Stimulated activated CD4-positive, alpha-beta T cell treated with anti-CD3 and anti-CD28 coated beads, Interleukin-2, amount 100 ng/mL, for 4 hours (primary cell): ENCODE measurements at places on chromosomes 11 and 22.

DNA sequence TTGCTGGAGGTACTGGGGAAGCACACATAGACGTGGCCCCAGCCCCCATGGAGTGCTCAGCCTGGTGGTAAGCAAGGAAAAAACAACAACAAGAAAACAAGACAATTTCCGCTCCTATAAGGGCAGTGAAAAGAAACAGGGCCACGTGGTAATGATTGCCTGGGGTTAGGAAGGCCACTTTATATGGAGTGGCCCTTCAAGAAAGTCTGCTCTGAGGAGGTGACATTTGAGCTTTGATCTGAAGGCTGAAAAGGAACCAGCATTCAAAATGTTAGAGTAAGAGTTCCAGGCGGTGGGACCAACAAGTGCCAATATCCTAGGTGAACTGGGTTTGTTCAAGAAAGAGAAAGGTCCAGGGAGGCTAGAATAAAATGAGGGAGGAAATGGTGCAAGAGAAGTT is 87.6 kb downstream of the SCN3B start:
- DNase-seq: no peak

GRCh38 chr22:37025500-37026070 is 6.0 kb downstream of the MPST start:
- DNase-seq: no peak

GRCh38 chr11:5527716-5528115 is 11.2 kb upstream of the UBQLNL start:
- no peak for DNase-seq

DNA sequence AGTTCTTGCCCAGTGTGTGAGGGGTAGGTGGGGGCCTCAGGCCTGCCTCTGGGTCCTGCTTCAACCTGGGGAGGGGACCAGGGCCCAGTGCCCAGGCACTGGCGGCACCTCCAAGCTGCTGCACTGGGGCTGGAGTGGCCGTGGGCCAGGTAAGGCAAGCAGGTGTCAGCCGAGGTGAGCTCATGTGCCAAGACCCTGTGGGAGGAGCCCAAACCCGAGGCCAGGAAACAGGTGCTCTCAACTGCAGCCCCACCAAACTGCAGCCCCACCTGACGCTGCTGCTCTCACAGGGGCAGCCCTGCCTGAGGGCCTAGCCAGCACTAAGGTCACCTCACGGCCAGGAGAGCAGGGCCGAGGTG is 18.1 kb upstream of the GNB1L start:
- no peak for DNase-seq

- no peak for DNase-seq
Observed at GRCh38 chr22:29183971-29184848, 21.5 kb upstream of the EMID1 start.

DNA sequence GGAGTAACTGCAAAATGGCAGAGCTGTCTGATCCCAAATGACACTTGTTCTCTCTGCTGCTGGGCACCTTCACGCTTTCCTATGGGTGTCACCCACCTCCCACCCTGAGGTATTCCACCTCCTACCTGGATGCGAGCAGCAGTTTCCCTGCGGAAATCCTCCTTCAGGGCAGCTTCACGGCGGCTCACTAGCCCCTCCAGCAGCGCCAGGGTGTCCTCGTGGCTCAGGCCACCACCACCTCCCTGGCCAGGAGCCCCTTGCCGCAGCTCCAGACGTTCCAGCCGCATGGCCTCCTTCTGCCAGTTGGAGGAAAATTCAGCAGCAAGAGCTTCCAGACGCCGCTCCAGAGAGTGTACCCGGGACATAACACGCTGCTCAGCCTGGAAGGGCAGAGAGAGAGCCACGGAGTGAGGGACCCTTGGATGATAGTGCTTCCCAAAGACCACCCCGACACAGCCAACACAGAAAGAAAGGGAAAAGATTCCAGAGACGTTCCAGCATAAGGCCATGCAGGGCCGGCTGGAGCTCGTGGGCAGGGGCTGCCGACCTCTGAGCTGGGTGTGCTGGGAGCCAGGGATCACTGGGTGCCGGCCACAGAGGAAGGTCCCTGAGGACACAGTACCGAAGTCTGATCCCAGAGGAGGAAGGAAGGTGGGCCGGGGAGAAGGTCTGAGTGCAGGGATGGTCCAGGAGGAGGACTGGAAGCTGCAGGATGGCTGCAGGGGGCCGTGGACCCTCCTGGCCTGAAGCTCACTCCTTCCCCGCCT is 13.4 kb downstream of the SUN2 start:
- no peak for DNase-seq

- no peak for DNase-seq
Observed at GRCh38 chr22:36692280-36692679, 11.3 kb downstream of the CACNG2 start.

GRCh38 chr11:18958221-18958910 is 19.2 kb upstream of the MRGPRX1 start:
- no peak for DNase-seq

GRCh38 chr11:102254047-102254446 is 63.2 kb upstream of the BIRC3 start:
- no peak for DNase-seq

DNA sequence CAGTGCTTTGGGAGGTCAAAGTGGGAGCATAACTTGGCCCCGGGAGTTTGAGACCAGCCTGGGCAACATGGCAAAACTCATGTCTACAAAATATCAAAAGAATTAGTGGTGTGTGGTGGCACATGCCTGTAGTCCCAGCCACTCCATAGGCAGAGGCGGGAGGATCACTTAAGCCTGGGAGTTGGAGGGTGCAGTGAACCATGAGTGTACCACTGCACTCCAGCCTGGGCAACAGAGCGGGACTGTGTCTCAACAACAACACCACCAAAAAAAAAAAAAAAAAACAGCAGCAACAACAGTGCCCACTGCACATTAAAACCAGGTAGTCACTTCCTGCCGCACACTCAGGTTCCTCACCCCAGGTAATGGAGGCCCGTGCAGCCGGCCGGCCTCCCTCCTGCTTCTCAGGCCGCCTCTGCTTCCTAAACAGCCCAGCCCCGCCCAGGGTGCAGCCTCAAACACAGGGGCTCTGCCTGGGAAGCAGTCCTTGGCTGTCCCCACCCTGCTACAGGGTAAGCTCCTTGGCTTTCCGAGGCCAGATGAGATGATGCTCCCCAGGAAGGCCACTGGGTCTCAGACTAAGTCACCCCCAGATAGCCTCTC is 318.3 kb downstream of the SHANK2 start:
- DNase-seq: no peak

DNA sequence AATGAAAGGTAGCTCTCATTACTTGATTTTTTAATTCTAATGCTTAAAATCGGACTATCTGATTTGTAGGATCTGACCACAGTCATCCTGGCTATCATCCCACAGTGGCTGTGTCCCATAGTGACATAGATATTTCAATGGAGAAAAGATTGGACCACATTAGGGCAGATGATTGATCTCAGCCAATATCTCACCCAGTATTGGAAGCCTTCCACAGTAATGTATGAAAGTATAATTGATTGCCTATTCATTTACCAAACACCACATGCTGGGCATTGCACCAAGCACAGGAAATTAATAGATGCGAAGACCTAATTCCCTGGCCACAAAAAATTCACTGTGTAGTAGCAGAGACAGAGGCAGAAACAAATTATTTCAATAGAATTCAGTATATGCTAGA is 37.6 kb downstream of the FZD4 start:
- no peak for DNase-seq

DNA sequence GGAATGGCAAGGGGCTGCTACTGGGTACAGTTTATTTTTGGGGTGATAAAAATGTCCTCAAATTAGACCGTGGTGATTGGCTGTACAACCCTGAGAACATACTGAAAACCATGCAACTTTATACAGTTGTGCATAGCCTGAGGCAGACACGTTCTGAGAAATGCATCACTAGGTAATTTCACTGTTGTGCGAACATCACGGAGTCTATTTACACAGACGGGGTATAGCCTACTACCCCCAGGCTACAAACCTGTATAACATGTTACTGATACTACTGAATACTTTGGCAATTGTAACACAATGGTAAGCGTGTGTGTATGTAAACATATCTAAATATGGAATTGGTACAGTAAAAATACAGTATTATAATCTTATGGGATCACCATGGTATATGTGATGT is 23.6 kb downstream of the NARS2 start:
- no peak for DNase-seq

DNA sequence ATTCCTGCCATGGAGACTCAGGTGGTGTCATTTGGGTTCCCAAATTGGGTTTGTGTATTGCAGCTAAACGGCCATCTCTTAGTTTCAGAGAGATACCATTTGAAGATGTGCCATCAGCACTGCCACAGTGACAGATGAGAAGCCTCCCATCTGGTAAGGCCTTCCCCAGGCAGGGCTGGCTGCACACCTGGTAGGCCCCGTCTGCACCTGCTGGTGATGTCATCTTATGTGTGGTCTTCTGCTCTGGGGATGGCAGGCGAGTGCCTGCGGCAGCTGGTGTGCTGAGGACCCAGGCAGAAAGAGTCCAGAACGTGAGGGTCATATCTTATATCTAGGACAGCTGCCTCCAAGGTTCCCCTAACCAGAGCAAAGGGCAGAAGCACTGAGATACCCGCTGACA is 100.6 kb downstream of the CSNK2A3 start:
- no peak for DNase-seq

GRCh38 chr22:20101638-20102037 is 14.3 kb upstream of the RANBP1 start:
- no peak for DNase-seq

DNA sequence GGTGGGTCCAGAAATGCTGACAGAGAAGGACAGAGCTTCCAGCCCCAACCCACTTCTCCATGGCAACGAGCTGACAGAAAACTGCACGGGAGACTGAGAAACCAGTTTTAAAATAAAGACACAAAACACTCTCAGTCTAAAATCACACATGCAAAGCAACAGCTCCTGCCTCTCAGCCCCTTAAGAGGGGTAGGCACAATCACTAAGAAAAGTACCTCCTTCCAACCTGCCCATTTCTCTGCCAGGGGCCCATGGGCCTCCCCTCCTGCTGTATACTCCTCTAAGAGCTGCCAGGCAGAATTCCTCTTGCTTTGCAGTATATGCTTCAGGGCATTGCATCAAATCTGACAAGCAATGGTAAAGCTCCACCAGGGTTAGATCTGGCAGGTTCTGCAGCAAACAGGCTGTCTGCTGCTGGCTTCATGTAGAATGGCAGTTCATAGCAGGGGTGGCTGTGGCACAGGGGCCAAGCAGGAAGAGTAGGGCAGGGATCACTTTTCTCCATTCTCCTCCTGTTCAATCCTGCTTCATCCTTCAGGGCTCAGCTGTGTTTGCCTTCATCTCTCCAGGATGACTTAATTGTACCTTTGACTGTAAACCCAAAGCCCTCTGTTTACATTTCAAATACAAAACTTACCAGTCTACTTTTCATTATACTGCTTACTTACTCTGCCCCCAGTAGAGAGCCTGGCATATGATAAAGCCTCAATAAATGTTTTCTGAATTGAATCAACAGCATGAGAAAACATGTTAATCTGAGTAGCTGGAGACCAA is 77.7 kb downstream of the KCNC1 start:
- DNase-seq: no peak

DNA sequence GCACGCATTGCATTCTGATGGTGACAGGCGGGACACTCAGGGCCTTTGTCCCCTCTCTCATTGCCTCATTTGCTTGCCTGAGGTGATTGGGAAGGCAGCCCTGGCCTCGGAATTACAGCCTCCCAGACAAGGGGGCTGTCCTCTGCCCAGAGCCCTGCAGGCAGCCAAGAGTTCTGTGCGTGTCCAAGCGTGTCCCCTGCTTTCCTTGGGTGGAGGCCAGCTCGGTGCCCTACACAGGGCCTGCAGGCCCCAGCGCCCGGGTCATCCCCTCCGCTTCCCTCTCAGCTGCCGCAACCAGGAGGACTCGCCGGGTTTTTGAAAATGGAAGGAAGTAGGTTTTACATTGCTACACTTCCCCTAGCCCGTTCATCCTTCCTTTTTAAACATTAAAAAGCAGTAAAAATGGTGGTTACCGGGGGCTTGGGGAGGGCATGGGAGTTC is 1.9 kb downstream of the GRAMD4 start:
- DNase-seq: no peak

DNA sequence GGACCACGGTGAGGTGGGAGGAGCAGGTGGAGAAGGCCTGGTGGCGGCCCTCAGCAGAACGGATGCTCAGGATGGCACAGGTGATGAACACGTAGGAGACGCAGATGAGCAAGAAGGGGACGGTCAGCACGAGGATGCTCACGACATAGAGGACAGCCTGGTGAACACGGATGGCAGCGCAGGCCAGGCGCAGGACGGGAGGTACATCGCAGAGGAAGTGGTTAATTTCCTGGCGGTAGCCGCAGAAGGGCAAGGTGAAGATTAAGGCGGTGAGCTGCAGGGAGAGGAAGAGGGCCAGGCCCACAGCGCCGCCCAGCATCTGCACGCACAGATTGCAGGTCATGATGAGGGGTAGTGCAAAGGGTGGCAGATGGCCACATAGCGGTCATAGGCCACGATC is 24.0 kb upstream of the OR10W1 start:
- DNase-seq: no peak

GRCh38 chr11:43904742-43905535 is 24.3 kb downstream of the ALKBH3 start:
- no peak for DNase-seq

DNA sequence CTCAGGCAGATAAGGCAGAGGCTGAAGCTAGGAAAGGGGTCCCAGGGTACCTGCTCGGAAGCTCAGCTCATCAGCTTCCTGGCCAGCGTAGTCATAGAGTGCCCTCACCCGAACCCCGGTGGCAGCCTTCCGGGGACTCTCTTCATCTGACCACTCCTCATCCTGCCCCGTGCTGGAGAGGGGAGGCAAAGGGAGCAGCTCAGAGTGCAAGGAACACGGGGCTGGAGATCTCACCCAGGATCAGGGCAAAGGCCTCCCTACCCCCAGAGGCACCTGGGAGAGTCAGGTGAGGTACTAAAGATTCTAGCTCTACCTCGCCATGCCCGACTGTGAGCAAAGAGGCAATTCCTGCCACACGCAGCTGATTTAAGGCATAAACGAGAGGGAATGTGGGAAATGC is 1.6 kb upstream of the ARFGAP2 start:
- DNase-seq: no peak

DNA sequence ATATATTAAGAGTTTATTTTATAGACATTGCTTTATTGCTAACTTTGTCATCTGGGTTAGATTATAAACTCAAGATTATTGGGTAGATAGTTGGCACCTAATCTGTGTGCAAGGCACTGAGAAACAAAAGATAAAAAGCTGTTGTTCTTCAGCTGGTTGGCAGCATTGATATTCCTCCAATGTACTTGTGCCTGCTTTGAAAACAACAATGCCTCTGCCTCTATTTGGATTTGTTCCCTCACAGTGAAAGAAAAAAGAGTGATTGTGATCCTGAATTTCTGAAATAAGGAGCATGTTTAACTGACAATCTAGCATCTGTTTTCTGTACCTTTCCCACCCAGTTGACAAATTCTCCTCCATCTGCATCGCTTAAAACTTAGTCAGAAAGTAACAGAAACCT is 98.3 kb downstream of the TYR start:
- DNase-seq: no peak

DNA sequence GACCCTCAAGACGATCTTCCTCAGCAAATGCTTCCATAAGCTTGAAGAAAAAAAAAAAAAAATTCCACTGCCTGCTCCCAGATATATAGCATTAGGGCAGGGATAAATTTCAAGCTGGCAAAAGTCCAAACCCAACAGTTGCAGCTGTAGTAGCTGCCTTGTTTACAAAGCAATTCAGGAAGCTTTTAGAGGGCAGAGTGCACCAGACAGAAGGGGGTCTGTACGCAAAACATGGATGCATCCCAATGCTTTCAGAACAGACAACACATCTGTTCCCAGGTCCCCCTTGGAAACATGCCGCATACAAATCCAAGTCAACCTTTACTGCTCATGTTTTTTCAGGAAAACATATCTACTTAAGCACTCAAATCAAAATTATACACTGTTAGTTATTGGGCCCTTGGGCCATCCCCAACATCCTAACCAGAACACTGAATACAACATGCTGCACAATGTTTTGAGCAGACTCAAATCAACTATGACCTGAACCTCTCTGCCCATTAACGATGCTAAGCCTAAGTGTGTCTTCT is 94.5 kb downstream of the CADM1 start:
- no peak for DNase-seq
